Stimulated activated CD4-positive, alpha-beta T cell treated with anti-CD3 and anti-CD28 coated beads, Interleukin-4, amount 100 ng/mL, for 48 hours (primary cell): ENCODE measurements at places on chromosomes 12 and 14.

- no peak for DNase-seq
Measured at GRCh38 chr12:122866379-122866778, 29.5 kb downstream of the VPS37B start.

DNA sequence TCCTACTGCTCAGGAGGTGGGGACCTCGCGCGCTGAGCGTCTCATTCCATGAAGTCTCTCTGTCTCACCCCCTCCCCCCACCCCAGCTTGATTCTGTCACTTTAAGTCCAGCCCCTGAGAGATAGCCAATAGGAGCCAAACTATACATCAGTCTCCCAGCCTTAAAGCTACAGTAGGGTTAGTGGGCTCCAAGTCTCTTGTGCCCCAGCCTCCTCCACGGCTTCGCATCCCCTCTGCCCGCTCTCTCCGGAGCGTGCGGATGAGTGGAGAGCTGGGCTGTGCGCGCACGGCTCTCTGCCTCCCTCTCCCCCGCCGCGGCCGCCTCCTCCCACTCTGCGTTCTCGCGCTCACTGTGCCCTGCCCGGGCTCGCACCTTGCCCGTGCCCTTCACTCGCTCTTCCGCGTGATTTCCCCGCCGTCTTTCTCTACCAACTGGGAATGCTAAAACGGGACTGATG, at the start of gene ESRRB:
TSS of gene ESRRB (plus strand) at position 191 of the 458 bp plus-strand sequence. CDS start at position 456, 265 bp downstream.
- no peak for DNase-seq

GRCh38 chr12:5165296-5165970, 121.8 kb downstream of the KCNA5 start:
- DNase-seq, result no peak

GRCh38 chr14:65320661-65321308, 91.7 kb upstream of the FUT8 start:
- no peak for DNase-seq

- DNase-seq, result no peak
Measured at GRCh38 chr14:64841772-64842750, 37.6 kb downstream of the SPTB start.

DNA sequence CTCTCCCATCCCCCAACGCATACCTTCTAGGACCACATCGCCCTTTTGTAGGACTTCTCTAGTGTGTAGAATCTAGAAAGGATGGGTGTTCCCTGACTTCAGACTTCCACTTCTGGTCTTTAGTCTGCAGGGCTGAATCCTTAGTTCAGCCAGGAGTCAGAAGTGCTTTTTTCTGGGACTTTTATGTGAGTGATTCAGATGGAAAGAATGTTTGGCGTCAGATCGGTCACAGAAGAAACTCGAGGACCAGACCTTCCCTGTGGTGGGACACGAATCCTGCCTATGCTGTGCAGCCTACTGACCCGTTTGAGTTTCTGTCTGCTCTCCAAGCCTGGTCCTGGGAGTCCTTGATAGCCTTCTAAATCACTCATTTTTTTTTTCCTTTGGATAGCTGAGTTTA, 165.4 kb upstream of the SSTR1 start:
- DNase-seq, result no peak

GRCh38 chr14:73058922-73059673, 764 bp downstream of the RBM25 start:
- DNase-seq, result no peak

DNA sequence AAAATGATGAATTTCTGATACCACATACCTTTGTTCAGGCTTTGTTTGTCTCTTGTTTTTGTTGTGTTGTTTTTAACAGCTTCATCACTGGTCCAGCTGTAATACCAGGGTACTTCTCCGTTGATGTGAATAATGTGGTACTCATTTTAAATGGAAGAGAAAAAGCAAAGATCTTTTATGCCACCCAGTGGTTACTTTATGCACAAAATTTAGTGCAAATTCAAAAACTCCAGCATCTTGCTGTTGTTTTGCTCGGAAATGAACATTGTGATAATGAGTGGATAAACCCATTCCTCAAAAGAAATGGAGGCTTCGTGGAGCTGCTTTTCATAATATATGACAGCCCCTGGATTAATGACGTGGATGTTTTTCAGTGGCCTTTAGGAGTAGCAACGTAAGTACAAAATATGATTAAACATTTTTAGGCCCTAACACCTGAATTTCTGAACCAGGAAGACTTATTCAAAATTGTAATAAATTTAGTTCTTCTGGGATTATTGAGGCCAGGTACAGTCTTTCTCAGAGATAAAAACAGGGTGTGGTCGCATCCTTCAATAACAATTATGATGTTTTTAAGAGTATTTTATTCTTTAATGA, 22.4 kb downstream of the RXYLT1 start:
- DNase-seq, result no peak

GRCh38 chr12:117671734-117672133, 297.1 kb downstream of the KSR2 start:
- DNase-seq, result no peak

DNA sequence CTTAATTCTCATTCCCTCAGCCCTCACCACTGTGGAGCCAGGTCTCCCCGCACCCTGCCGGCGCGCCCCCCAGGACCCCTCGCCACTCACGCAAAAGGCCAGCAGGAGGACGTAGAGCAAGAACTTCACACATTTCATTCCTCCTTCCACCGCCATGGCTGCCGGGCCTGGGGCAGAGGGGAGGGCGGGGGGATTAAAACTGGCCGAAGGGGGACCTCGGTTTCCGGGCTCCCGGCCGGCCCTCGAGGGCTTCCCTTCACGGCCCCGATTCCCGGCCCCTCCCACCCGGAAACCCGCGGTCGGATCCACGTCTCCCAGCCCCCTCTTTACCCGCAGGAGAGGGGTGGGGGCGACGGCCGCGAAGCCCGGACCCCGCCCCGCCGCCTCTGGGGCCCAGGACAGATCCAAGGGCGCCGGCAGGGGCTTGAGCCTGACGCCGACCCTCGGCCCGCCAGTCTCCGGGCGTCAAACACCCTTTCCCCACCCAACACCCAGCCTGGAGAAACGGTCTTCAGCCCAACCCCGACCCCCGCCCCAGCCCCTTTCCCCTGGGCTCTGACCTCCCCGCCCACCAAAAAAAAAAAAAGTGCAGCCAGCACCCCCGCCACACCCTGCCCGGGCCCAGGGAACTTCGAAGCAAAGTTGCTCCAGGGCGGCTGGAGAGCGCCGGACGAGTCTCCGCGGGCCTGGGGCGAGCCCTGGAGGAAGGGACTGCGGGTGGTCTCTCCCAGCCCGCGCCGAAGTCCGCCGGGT, 447 bp downstream of the CD63 start:
- DNase-seq, result no peak

DNA sequence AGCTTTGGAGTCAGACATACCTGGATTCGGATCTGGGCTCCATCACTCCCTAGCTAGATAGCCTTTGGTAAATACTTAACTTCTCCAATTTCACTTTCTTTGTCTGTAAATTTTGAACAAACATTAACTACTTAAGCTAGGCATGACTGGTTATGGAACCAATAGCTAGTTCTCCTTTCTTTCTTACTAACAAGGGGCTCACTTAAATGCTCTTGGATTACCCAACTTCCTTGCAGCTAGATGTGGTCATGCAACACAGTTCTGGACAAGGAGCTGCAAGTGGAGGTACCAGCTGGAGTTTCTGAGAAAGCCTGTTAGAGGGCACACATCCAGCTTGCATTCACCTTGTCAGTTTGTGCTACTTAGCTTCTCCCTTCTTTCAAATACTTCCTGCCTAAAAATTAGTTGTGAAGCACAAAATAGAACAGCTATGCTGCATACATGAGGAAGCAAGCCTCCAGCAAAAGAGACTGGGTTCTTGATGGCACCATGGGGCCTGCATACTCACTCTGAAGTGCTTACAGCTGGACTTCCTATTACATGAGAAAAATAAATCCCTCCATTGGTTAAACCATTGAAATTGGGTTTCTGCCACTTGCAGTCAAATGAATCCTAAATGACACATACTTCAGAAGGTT, 210.1 kb upstream of the EEA1 start:
- DNase-seq, result no peak

GRCh38 chr14:24053548-24054323, 1.9 kb downstream of the CARMIL3 start:
- no peak for DNase-seq

DNA sequence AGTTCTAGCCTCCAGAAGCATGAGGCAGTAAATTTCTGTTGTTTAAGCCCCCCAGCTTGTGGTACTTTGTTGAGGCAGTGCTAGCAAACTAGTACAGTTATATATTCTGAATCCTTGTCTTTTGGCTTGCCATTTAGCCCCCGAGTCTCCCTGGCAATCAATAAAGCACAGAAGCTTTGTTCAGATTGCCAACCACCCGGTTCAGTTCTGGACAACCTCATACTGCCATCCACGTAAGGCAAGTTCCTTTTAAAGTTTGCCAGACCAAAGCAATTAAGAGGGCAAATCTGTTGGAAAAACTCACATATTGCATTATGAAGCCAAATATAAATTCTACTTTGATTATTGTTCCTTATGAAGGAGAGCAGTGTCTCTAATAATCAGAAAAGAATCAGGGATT, 67.1 kb downstream of the RERG start:
- DNase-seq, result no peak

GRCh38 chr12:100860611-100861010, 66.0 kb downstream of the ANO4 start:
- DNase-seq, result no peak

- no peak for DNase-seq
Measured at GRCh38 chr14:91361233-91361811, 56.3 kb downstream of the CCDC88C start.

DNA sequence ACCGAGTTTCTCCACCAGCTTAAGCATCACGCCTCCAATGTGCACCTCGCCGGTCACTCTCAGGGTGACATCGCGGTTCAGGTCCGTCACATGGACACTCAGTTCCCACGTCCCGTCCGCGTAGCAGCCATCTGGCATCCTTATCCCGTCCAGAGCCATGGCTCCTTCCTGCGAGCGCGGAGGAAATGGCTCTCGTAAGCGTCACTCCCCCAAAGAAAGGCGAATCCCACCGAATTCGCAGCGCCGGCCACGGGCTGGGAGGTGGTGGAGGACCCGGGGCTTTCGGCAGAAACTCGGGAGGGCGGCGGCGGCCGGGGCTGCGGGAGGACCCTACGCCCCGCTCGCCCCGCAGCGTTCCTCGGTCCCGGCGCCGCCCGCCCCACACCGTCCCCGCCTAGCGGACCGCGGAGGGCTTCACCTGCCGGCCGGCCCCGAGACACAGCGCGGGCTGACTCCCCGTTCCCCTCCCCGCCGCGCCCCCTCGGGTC, 396 bp downstream of the FERMT2 start:
- peak; percentile 7 for DNase-seq

DNA sequence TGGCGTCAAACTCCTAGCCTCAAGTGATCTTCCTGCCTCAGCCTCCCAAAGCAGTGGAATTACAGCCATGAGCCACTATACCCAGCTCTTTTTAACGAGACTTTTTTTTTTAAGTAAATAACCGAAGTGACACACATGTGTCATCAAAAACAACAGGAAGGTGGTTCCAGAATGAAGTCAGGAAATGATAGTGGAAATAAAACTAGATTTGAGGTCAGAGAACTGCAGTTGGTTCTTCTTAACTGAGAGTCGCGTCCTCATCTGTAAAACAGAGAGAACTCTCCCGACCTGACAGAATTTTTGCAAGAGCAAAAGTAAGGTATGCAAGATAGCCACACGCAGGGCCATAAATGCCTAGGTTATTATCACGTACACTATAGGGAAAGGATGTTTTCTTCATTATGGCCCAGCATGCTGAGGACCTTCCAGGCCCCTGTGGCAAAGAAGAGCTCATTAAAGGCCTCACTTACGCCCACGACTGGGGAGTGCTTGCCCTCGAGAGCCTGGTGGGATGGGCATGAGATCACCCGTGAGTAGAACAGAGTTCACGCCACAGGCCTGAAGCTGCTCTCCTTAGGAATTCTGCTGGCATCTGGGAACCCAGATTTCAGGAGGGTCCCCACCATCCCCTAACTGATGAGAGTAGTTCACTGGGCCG, 67.2 kb downstream of the SCARB1 start:
- no peak for DNase-seq

- no peak for DNase-seq
Measured at GRCh38 chr12:1277905-1278304, 286.9 kb downstream of the ERC1 start.

GRCh38 chr14:38385836-38386235, 129.9 kb upstream of the CLEC14A start:
- no peak for DNase-seq

DNA sequence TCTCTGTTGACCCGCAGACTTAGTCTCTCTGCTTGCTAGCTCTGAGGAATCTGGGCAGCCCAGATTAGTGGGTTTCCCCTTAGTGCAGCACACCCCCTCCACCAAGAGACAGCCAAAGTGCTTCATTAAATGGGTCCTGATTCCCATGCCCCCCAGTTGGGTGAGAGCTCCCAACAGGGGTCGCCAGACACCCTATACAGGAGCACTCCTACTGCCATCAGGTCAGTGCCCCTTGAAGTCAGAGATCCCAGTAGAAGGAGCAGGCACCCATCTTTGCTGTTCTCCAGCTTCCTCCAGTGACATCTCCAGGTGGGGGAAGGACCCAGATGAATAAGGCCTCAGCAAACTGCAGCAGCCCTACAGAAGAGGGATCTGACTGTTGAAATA, 36.7 kb upstream of the C14orf132 start:
- DNase-seq, result no peak

GRCh38 chr12:15928346-15928745, 17.2 kb downstream of the DERA start:
- DNase-seq, result no peak

DNA sequence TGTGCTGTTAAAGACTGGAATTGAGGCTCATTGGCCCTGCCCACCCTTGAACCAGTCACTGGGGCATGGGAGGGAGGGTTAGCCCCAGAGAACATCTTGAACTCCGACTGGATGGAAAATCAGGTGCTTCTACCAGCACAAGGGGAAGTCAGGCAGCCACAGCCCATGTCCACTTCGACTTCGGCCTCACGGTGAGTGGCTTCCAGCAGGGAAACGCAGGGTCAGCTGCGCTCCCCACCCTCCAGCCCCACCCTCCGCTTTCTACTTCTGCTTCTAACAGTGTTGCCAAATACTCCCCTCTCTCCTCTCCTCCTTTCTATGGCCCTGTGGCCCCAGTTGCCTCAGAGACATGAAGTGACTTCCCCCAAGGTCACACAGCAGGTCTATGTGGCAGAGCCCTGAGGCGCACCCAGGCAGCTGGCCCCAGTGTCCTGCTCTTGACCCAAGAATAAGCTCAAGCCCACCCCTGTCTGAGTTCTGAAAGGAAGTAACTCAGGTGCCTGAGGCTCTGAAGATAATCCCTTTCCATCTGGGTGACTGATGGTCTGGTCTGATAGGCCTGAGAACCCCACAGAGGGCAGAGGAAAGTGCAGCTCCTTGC, 11.9 kb upstream of the SH2B3 start:
- DNase-seq, result no peak
